ENCODE measurements at places on chromosomes 3 and 15.

DNA sequence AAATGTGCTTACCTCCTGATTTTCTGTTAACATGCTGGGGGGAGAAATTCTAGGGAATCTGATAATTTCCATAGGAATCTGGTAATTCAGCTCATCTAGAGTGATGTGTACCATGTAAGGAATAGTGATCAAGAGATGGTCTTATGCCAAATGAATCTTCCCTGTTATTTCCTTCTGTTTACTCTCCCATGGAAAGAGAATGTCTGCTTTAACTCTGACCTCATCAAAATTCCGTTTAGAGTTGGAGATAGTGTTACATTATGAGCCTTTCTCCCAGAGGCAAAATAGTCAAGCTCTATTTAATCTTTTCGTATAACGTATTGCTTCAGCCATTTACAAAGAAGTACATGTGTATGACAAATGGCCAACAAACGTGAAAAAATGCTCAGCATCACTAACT, 76.6 kb downstream of the ARHGEF26 start:
- no peak for DNase-seq

- no peak for DNase-seq
Observed at GRCh38 chr3:177084616-177085015, 112.7 kb downstream of the TBL1XR1 start.

DNA sequence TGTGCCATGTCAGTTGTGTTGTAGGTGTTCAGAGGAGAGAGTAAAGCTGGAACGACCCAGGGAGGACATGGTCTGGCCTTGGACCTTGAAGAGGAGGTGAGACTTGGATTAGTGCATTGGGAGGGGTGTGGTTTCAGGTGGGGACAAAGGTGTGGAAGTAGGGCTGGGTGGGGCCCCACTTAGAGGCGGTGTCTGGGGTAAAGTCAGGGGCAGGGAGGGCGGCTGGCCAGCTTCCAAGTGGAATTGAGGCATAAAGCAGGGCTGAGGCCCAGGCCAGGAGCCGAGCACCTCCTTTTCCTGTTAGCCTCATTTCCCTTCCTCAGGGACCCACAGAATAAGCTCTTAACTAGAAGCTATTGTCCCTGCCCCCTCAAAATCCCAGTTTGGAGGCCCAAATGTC, 36.2 kb upstream of the FLNB start:
- DNase-seq = no peak

DNA sequence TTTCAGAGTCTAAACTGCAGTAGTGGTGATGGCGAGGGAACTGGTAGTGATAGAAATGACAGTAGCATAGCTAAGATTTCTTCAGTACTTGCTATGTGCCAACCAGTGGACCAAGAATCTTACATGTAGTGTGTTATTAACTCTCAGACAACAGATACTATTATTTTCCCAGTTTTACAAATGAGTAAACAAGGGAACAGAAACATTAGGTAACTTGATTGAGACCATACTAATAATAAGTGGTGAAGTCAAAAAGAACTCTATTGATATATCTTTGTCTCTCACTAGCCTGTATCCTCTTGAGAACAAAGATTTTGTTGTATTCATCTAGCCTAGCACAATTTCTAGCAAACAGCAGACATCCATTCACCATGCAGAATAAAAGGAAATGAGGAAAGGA, 250.1 kb downstream of the ZBTB20 start:
- no peak for DNase-seq

DNA sequence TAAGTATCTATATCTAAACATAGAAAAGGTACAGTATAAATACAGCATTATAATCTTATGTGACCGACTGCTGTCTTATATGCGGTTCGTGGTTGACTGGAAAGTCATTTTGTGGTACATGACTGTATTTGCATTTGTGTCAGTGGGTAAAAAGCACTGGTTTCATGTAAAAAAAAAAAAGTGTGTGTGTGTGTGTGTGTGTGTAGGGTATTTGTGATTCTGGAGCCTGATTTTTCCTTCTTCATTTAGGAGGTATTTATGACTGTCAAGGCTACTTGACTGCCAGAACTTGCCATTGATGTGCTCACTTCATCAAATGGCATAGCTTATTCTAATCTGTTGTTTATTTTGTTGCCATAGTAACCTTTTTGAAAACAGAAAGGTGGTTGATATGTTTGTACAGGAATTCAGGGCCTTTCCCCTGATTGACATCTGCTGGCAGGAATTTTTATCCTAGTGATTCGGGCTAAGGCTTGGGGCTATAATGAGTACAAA, 63.2 kb downstream of the AKAP13 start:
- peak; percentile 46 for DNase-seq

GRCh38 chr3:33768578-33769330, 29.7 kb upstream of the PDCD6IP start:
- DNase-seq = no peak

DNA sequence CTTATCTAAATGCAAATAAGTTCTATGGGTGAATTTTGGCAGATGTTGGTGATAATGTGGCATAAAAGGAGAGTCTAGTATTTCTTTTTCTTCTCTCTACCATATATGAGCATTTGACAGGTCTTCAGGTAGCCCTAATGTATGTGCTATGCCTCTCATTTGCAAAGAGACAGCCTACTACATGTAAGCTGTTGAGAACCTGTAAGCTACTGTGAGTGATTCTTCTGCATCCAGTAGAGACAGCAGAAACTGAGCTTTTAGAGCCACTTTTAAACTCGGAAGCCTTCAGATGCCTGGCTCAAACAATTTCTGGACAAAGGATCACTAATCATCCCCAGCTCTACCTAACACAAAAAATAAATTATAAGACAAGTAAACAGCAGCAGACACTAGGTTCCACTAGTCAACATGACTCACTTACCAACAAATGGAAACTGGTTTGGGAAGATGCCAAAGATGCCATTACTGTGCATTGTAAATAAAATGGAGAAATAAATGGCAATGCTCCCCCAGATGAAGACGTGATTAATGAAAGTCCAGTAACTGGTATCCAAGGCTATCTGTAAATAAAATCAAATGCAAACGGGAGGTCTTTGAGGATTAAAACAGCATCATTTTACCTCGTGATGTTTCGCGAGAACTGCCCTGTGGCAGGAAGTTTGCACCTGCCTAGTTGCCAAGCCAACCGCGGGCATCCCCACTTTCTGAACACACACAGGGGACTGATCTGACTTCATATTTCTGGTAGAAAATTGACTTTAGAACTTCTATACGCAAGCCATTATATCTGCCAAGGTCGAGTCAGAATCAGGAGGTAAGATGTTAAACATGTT, 245.3 kb downstream of the DTWD1 start:
- DNase-seq = no peak

- no peak for DNase-seq
Observed at GRCh38 chr15:29014493-29014892, 128.7 kb downstream of the APBA2 start.

GRCh38 chr3:38636464-38636863, 13.0 kb downstream of the SCN5A start:
- DNase-seq = peak; percentile 30

- DNase-seq = no peak
Observed at GRCh38 chr3:12990781-12991480, 82.3 kb downstream of the IQSEC1 start.

GRCh38 chr3:10021856-10022775, 4.1 kb upstream of the FANCD2 start:
- no peak for DNase-seq

GRCh38 chr3:23607184-23607847, 198.4 kb upstream of the UBE2E1 start:
- no peak for DNase-seq

- no peak for DNase-seq
Observed at GRCh38 chr3:128665362-128666021, 14.9 kb upstream of the RPN1 start.

Measured in NCI-H345 (cell line).